SW480 (cell line): ENCODE measurements at places on chromosomes 2 and 18.

- DNase-seq = no peak
These were observed at the start of gene GPR35 for GRCh38 chr2:240624950-240625621. TSS of gene GPR35 (plus strand) at chr2:240625480. CDS start at chr2:240629953, 4,473 bp downstream.

- DNase-seq = no peak
These were observed 810.4 kb upstream of the HS6ST1 start for GRCh38 chr2:129129087-129129486.

DNA sequence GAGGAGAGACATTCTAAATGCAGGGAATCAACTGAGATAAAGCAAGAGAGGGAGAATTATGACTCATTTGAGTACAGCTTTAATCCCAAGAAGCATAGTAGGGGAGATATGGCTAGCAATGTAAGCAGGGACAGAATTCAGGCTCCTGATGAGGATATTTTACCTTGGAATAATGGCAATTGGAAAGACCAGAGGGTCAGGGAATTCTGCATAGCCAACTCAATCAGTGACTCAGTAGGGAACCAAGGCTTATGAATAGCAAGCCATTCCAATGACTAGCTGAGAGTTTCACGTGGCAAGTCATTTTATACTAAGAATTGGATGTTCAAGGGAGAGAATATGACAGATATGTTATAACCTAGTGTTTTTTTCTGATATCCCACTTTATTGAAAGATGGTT, 563.8 kb upstream of the NETO1 start:
- no peak for DNase-seq

- DNase-seq = no peak
These were observed 613.4 kb downstream of the ARHGAP15 start for GRCh38 chr2:143742581-143742980.

GRCh38 chr2:161096336-161096735, 63.9 kb upstream of the TANK start:
- DNase-seq = no peak

GRCh38 chr2:73889206-73889605, 3.6 kb upstream of the ACTG2 start:
- DNase-seq = no peak

DNA sequence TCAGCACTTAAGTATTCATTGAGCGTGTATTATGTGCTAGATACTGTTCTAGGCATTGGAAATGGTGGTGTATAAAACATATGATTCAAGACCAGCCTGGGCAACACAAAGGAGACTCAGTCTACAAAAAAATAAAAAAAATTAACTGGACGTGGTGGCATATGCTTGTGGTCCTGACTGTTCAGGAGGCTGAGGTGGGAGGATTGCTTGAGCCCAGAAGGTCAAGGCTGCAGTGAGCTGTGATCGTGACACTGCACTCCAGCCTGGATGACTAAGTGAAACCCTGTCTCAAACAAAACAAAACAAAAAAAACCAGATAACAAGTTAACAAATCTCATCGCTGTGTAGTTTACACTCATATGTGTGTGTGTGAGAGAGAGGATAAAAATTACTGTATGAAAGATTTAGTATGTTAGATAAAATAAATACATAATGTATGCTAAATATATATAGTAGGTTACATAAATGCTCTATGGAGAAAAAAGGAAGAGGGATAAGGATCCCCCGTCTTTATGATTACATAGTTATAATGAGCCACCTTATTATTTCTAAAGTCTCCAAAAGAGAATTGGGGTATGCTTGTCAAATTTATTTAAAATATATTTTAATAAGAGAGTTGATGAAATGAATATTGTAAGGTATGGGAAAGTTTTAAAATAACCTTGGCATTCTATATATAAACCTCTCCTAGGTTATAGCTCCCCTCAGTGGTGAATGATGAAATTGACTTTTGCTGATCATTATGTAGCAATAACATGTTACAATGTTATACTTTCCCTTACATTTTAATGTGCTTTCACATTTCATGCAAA, 69.2 kb downstream of the EHBP1 start:
- peak; percentile 55 for DNase-seq

- DNase-seq = no peak
These were observed 269.6 kb downstream of the ATAD2B start for GRCh38 chr2:23657371-23657770.

GRCh38 chr2:77099961-77100360, 422.2 kb downstream of the LRRTM4 start:
- DNase-seq = no peak

DNA sequence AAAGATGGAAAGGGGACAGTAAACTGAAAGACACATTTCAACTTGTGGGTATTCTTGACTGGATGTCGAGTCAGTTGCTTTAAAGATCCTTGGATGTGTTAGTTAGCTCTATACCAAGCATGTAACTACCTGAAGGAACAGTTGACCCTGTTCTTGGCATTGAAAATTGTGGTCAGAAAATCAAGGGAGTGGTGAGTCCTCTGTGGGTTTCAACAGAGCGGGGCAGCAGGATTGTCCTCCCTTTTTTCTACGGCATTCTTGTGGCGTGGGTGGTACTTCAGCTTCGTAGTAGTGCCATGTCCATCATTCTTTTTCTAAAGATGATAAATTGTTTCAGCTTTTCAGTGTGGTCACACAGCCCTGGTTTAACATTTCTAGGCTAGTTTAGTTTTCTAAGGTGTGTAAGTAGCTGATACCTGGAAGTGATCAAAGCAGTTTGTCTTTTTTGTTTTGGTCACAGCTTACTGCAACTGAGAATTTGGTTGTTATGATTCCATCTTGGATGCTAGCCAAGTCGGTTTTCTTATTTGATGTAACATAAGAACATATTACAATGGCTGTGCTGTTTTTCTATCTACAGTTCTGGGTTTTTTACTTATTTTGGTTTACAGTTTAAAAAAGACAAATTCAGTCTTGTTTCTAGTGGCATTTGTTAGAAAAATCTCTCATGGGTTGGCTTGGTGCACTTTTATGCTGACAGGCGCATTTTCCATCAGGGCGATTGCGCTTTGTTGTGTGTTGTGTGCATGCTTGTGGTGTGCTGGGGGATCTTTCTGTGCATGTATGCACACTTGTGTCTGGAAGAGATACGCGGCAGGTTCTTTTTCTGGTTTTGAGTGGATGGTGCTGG, 84.7 kb downstream of the ZNF407 start:
- DNase-seq = no peak

DNA sequence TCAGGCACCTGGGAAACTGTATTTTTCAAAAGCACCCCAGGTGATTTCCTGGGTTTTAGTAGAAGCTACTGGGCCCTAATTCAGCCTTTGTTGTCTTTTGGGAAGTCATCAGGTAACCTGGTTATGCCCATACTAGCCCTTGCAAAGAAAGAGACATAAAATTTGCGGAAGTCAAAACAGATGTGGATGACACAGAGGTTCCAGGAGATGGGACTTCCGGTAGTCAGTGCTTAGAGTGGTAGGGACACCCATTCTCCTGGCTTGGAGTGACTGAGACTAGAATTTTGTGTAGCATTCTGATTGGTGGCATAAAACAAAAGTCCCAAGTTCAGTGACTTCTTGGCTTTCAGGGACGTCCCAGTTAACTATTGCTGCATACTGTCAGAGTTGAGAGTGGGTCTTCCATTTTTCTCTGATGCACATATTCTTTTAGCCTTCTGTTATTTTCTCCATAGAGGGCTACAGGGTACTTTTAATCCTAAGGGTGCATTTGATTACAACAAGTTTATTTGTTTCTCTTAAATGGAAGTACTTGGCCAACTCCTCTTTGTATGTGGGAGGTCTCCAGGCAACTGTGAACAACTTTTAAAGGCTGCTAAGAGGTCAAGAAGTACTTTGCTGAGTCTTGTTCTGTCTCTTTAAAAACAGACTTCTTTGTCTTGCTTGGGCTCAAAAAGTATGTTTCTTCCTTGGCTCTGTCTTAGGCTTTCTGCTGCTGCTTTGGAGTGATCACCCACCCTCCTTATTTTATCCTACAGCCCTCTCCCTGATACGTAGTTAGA, 8.8 kb downstream of the NAB1 start:
- DNase-seq = no peak

- peak; percentile 20 for DNase-seq
These were observed 30.8 kb upstream of the ACYP2 start for GRCh38 chr2:54084600-54084999.

DNA sequence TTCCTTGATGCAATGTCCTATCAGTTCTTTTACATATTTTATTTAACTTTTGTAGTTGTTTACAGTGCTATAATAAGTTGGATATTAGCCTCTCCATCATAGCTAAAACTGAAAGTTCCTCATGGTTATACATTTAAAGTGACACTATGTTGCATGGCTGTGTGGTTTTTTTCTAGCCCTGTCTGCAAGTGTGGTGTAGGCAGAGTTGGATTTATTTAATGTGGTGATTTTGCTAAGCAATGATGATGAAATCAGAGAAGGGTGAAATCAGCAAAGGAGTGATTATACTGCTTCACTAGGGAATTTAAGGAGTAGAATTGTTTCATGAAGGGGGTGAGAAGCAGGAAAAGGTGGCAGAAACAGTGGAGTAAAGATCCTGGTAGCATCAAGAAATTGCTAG, 18.3 kb upstream of the ENOSF1 start:
- no peak for DNase-seq

GRCh38 chr18:8686611-8687010, 18.7 kb upstream of the MTCL1 start:
- DNase-seq = no peak

DNA sequence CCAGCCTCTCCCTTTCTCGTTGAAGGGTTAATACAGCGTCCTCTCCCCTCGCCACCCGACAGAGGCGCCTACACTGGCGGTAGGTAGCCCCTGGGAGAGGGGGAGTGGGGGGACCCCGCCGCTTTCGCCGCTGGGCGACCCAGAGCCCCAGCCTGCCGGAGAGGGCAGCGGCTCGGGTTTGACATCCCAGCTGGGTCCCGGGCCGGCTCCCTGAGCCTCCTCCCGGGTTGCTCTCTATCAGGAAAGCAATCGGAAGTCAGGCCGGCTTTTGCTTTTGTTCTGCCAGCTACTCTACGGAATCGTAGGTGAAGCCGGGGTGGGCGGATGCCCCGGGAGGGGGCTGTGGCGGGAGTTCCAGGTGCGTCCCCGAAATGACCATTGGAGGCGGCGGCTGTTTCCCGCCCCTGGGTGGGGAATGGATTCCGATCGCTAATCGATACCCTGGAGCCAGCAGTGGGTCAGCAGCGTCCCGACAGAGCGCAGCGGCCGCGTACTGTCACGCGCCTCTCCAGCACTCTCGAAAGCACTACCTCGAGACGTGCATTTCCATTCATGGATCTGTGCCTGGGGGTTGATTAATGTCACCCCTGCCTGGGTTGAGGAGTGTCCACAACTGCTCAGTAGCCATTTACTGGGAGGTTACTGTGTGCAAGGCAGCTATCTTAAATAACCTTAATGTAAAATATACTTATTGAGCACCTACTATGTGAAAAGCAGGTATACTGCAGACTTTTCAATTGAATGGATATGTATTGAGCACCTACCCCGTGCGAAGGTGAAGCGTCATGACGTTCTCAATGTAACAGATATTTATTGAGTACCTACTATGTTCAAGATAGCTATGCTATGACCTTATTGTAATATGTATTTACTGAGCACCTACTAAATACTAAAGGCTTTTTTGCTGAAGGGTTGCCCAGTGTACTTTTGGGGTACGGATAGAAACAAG, 1.1 kb downstream of the MAPK4 start:
- DNase-seq = peak; percentile 1

DNA sequence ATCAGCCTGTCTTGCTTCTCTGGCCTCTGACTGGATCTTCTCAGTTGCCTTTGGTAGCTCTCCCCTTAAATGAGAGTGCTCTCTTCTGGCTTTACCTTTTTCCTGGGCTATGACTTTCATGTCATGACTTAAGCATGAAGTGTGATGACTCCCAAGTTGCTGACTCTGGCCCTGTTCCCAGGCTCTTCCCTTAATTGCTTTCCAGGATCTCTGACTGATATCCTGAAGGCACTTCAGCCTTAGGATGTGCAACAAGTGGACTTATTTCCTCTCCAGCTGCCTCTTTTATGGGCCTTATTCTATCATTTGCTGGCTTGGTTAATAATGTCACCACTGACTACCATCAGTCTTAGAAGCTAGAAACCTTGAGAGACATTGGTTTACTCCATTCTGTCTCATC, 17.4 kb downstream of the SEMA4F start:
- no peak for DNase-seq

DNA sequence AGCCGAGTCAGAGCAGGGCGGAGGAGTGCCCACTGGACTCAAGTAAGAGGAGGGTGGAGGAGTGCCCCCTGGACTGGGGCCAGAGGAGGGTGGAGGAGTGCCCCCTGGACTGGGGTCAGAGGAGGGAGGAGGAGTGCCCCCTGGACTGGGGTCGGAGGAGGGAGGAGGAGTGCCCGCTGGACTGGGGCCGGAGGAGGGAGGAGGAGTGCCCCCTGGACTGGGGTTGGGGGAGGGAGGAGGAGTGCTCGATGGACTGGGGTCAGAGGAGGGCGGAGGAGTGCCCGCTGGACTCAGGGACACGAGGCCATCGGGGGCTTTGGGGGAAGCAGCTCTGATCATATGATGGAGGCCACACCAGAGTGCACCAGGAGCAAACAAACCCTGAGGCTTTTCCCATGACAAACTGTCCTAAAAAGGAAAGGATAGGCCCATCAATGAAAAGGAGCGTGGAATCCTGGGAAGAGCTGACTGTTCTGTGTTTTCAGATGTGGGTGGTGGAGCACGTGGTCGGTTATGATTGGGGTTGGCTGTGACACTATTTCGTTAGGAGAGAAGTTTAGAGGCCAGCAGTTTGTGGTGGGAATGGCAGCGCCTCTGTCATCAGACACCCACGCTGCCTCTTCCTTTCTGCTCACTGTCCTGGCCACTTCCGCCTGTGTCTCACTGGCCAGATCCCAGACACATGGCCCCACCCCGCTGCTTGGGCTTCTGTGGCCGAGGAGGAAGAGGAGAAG, 24.5 kb upstream of the HPCAL1 start:
- DNase-seq = peak; percentile 99

DNA sequence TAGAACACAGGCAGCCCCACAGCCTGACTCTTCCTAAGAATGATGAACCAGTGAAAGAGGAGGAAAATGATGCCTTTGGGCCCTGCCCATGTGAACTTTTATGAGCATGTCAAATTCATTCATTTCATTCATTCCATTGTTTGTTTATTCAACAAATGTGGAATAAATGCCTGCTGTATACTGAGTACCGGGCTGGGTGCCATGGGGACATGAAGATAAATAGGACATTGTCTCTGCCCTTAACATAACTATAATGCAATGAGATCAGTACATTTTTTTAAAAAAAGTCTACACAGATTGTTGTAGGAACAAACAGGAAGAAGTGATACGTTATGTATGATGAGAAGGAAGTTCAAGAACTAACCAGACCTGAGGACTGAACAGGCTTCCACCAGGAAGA, 14.7 kb downstream of the MREG start:
- no peak for DNase-seq

DNA sequence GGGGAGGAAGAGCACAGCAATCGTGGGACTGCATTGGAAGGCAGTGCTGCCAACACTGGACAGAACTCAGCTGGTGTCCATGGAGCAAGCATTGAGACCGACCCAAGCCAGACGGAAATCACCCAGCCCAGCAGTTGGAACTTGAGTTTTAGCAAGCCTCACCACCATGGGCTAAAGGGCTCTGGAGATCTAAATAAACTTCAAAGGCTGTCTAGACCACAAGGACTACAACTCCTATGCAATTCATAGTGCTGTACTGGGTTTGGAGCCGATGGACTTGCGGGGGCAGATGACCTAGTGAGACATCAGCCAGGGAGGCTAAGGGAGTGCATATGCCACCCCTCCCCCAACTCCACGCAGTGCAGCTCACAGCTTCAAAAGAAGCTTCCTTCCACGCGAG, 243.6 kb upstream of the SLC39A10 start:
- DNase-seq = peak; percentile 85
